ENCODE measurements at places on chromosomes 2 and 18. TPM values are rescaled to one million over a fixed set of nuclear protein-coding genes. Genes with fewer than 3 reads are reported as not detected.
A peak's percentile ranks its signal among the peaks of the same experiment; 100 is the strongest.

DNA sequence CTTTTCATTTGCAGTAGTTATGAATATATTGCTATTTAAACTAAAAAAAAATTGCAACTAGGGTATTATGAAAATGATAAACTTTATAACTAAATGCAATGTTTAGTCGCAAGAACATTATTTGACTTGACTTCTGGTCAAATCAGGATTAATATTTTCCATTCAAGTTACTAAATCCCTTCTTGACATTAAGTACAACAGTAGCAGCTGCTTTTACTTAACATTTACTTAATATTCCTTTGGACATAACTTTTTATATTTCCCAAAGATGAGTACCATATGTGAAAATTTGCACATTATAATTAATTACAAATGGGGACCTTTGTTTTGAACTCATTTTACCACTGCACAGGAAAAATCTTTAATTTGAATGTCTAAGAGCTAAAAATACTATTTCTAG is 74.0 kb downstream of the PMS1 start:
- H3K4me1 ChIP-seq: no peaks in the 10 kb centered on the region
- H3K27me3 ChIP-seq: no peaks in the 10 kb centered on the region
- no peak overlapping the region for H3K4me3 ChIP-seq
- peaks cover 34% of the 10 kb centered on the region for H3K36me3 ChIP-seq
- no peak for DNase-seq

The CNDP1 gene
- total RNA-seq: not detected

DNA sequence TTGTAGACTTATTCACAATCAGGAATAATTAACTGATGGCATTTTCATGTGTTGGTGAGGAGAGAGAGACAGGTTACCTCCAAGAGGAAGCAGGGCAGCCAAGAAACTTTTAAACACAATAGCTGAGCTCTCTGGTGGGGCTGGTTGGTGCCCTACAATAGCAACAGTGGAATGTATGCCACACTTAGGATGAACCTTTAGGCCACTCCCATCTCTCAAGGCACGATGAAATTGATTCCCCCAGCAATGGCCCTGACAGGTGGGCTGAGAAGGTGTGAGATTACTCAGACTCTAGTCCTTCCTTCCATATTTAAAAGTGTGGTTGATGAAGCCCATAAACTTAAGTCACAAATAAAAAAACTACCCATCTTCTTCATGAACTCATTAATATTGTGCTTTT is 219.4 kb upstream of the CYRIA start:
- no peaks in the 10 kb centered on the region for H3K27me3 ChIP-seq
- no peak overlapping the region for H3K4me3 ChIP-seq
- H3K27ac ChIP-seq: no peak overlapping the region

GRCh38 chr2:196949116-196949515 is 22.6 kb upstream of the PGAP1 start:
- no peaks in the 10 kb centered on the region for H3K4me1 ChIP-seq
- no peaks in the 10 kb centered on the region for H3K36me3 ChIP-seq
- H3K4me3 ChIP-seq: no peak overlapping the region
- peaks cover 8% of the 10 kb centered on the region for H3K27me3 ChIP-seq
- DNase-seq: no peak
- no peak overlapping the region for H3K27ac ChIP-seq

DNA sequence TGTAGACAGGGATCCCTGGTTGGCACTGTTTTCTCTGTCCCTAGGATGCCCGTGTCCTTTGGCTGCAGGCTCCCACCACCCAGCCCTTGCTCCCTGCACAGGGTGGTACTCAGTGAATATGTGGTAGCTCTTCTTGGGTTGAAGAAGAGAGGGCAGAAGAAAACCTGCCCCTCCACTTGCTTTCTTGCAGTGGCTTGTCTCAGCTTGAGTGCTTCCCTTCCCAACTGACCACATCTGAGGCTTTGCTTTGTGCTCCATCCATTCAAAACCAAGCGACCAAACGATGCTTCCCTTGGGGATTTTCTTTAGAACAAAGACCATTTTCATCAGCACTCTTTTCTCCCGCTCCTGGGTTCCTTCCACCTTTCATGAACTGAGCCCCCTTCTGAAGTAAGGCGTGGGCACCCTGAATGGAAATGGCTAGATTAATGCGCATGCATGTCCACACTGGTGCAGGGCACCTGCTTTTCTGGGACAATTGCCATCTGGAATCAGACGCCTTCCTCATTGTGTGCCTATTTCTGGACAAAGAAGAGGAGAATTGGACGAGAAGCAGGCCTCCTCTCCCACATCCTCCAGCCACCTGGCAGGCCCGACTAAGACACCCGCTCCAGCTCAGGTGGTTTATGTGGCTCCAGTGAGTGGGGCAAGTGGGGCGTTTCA is 59.1 kb downstream of the ARL4C start:
- H3K36me3 ChIP-seq: peaks cover 4% of the 10 kb centered on the region
- H3K27me3 ChIP-seq: no peaks in the 10 kb centered on the region
- peaks cover 71% of the 10 kb centered on the region for H3K4me1 ChIP-seq
- no peak for DNase-seq
- H3K4me3 ChIP-seq: no peak overlapping the region

GRCh38 chr2:68099260-68099659 is 36.5 kb upstream of the C1D start:
- peaks cover 3% of the 10 kb centered on the region for H3K27me3 ChIP-seq
- no peaks in the 10 kb centered on the region for H3K4me1 ChIP-seq
- no peak overlapping the region for H3K4me3 ChIP-seq
- no peaks in the 10 kb centered on the region for H3K36me3 ChIP-seq
- no peak overlapping the region for H3K27ac ChIP-seq

GRCh38 chr2:217207699-217208010 is 347.8 kb upstream of the TNP1 start:
- DNase-seq: no peak
- H3K27ac ChIP-seq: no peak overlapping the region
- peaks cover 2% of the 10 kb centered on the region for H3K36me3 ChIP-seq
- H3K27me3 ChIP-seq: peaks cover 20% of the 10 kb centered on the region
- H3K4me1 ChIP-seq: peaks cover 11% of the 10 kb centered on the region

- no peaks in the 10 kb centered on the region for H3K27me3 ChIP-seq
- H3K4me3 ChIP-seq: peak overlapping the region; percentile 20
- peaks cover 36% of the 10 kb centered on the region for H3K36me3 ChIP-seq
- peak; percentile 33 for DNase-seq
Measured at GRCh38 chr2:161141033-161141432, 19.2 kb upstream of the TANK start.

GRCh38 chr2:15949551-15949950 is 9.2 kb downstream of the MYCN start:
- H3K4me1 ChIP-seq: no peaks in the 10 kb centered on the region
- no peak for DNase-seq
- H3K36me3 ChIP-seq: no peaks in the 10 kb centered on the region
- H3K27me3 ChIP-seq: peaks cover 6% of the 10 kb centered on the region

DNA sequence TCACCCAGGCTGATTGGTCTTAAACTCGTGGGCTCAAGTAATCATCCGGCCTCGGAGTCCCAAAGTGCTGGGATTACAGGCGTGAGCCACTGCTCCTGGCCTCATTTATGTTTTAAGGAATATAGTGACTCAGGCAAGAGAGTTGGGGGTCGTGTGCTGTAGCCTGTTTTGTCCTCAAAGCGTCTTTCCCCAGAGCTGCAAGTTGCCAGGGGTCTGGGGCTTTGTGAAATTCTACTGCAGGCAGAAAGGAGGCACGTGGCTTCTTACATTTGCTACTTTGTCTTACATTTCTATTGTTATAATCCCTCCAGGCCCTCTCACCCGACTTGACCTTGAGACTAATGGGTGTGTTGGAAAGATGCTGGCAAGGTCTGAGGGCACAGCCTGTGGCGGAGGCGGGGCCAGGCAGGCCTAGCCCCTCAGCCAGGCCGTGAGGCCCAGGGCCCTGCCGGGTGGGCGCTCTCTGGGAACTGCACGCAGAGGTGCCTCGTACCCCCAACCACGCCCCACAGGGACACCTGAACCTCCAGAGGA is 85.8 kb upstream of the NDUFV2 start:
- peak overlapping the region; percentile 56 for H3K4me3 ChIP-seq
- H3K27me3 ChIP-seq: peaks cover 1% of the 10 kb centered on the region
- peaks cover 24% of the 10 kb centered on the region for H3K4me1 ChIP-seq
- no peaks in the 10 kb centered on the region for H3K36me3 ChIP-seq
- no peak for DNase-seq

The KLHL29 gene
- 4.4 TPM for total RNA-seq

DNA sequence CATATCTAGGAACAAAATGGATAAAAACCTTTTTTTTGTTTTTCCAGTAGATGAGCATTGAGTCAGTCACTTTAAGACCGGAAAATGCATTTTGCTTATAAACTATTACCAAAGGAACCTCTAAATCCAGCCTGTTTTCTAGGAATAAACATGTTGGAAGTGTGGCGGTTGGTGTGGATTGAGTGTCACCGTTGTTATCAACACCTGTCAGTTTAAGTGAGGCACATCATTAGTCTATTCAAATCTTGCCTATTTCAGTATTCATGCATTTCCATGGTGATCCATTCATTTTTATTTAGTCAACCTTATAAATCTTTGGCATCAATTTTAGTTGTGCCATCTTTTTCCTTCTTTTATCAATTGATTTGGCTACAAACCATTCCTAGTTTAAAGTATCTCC is 3.3 kb downstream of the KLHL29 start:
- no peak overlapping the region for H3K4me3 ChIP-seq
- peaks cover 16% of the 10 kb centered on the region for H3K4me1 ChIP-seq
- no peak for DNase-seq
- peaks cover 4% of the 10 kb centered on the region for H3K36me3 ChIP-seq
- no peak overlapping the region for H3K27ac ChIP-seq

DNA sequence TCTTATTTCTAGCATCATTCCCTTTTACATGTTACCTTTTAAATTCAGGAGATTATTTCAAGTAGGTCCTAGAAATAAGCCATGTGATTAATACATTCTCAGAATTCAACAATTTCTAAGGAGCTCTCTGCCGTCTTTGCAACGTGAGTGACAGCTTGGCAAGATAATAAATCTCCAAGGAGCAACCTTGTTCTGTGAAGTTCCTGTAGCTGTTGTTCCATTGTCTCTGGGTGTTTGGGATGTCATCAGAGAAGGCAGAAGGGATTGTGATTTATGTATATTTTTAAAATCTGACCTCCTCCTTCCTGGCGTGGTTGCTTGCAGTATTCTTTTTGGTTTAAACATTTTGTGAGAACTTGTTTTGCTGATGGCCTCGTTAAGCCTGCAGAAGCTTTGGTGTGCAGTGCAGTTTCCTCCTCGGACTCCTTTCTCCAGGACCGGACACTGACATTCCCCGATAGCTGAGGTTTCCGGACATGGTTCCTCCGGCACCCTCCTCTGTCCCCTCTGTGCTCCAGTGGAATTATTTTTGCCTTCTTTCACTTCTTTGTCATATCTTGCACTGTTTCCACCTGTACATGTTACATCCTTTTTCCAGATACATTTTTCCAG is 33.7 kb downstream of the RAMP1 start:
- no peak for DNase-seq
- H3K27ac ChIP-seq: peak overlapping the region; percentile 60
- H3K4me3 ChIP-seq: no peak overlapping the region
- no peaks in the 10 kb centered on the region for H3K27me3 ChIP-seq

The TMEFF2 gene
- total RNA-seq: not detected

GRCh38 chr2:112723995-112724394 is 3.2 kb downstream of the NT5DC4 start:
- DNase-seq: no peak
- H3K27me3 ChIP-seq: peaks cover 10% of the 10 kb centered on the region
- no peak overlapping the region for H3K4me3 ChIP-seq
- H3K36me3 ChIP-seq: no peaks in the 10 kb centered on the region
- H3K27ac ChIP-seq: no peak overlapping the region

The SERPINB11 gene
- not detected for total RNA-seq

GRCh38 chr2:144215701-144216675 is 303.9 kb downstream of the ZEB2 start:
- no peak for DNase-seq
- peak overlapping the region; percentile 1 for H3K4me3 ChIP-seq
- H3K27ac ChIP-seq: peak overlapping the region; percentile 83
- H3K4me1 ChIP-seq: peaks cover 39% of the 10 kb centered on the region
- no peaks in the 10 kb centered on the region for H3K27me3 ChIP-seq

The B4GALT6 gene
- 1.0 TPM for total RNA-seq

The RPS27A gene
- total RNA-seq: 889 TPM

The KCNF1 gene
- total RNA-seq: not detected

DNA sequence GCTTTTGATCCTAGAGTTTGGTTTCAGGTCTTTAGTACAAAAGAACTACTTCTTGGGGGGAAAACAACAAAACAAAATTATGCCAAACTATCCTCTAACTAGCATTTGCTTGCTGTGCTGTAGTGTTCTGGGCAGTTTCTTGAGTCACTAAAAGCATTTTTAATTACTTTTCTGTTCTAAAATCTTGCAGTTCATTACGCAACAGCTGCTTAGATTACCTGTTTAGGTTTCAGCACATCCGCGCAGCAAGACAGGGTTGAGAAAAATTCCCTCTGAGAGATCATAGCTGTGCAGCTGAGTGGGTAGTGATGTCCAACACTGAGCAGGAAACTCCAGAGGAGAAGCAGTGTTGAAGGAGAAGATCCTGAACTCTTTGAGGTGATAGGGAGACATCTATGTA is 9.0 kb downstream of the DAW1 start:
- no peaks in the 10 kb centered on the region for H3K36me3 ChIP-seq
- DNase-seq: no peak
- no peak overlapping the region for H3K4me3 ChIP-seq
- peaks cover 3% of the 10 kb centered on the region for H3K27me3 ChIP-seq
- no peaks in the 10 kb centered on the region for H3K4me1 ChIP-seq

- no peak for DNase-seq
- H3K36me3 ChIP-seq: no peaks in the 10 kb centered on the region
- no peaks in the 10 kb centered on the region for H3K4me1 ChIP-seq
- no peak overlapping the region for H3K4me3 ChIP-seq
Measured at GRCh38 chr2:213848631-213849030, 562.2 kb upstream of the VWC2L start.

The KCNK3 gene
- not detected for total RNA-seq

DNA sequence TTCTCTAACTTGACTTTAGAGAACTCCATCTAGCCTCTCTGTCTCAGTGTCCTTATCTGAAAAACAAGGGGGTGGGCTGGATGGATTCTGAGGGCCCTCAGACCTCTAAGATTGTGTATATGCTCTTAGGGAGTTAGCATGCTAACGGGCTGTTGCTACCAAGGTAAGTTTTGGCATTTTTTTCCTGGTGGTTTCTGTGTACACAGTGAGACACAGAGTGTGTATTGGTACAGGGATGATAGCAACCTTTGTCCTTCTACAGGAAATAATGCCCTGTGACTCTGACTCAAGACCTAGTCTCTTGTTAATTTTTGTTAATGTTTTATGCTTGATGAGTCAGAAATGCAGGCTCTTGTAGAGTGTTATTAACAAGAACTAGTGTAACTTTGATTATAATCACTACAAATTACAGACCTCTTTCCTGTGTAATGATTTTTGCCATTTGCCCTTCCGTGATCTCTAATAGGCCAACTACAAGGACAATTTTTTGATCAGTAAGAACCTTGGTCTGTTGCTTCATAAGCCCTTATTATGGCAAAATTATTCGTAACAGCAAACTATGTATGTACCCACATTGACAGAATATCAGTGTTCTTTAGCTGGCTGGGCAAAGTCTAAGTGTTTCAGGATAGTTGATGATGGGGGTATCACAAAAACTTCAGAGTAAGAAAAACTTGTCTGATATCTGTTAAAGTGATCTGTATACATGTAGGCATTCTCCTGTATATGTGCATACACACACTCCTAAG is 89.7 kb downstream of the SPTBN1 start:
- no peaks in the 10 kb centered on the region for H3K36me3 ChIP-seq
- no peaks in the 10 kb centered on the region for H3K27me3 ChIP-seq
- no peak for DNase-seq
- H3K4me3 ChIP-seq: no peak overlapping the region
- H3K4me1 ChIP-seq: peaks cover 9% of the 10 kb centered on the region
- H3K27ac ChIP-seq: no peak overlapping the region

The VWC2L gene
- total RNA-seq: not detected

- H3K27ac ChIP-seq: no peak overlapping the region
- no peak overlapping the region for H3K4me3 ChIP-seq
- no peak for DNase-seq
- H3K27me3 ChIP-seq: no peaks in the 10 kb centered on the region
- H3K36me3 ChIP-seq: no peaks in the 10 kb centered on the region
- H3K4me1 ChIP-seq: no peaks in the 10 kb centered on the region
Measured at GRCh38 chr18:37309059-37309458, 256.5 kb downstream of the CELF4 start.

All from activated CD8-positive, alpha-beta T cell treated with anti-CD3 and anti-CD28 coated beads, Interleukin-2, amount 10 ng/mL, durations not matched to agents 7 days and 5 days (primary cell).